ENCODE measurements at places on chromosomes 11 and 22.

DNA sequence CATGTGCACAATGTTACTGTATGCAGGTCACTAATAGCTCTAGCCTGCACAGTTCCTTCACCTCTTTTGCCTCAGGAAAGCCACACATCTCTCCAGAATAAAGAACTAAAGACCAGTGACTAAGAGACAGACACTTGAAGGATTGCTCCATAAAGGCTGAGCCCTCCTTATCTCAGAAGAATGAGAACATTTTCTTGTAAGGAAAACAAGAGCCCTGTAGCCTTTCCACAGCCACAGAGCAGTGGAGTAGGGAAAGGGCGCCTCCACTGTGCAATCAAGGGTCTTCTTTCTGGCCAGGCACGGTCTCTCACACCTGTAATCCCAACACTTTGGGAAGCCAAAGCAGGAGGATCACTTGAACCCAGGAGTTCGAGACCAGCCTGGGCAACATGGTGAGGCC lies 202.6 kb upstream of the TMEM45B start:
- DNase-seq = no peak

DNA sequence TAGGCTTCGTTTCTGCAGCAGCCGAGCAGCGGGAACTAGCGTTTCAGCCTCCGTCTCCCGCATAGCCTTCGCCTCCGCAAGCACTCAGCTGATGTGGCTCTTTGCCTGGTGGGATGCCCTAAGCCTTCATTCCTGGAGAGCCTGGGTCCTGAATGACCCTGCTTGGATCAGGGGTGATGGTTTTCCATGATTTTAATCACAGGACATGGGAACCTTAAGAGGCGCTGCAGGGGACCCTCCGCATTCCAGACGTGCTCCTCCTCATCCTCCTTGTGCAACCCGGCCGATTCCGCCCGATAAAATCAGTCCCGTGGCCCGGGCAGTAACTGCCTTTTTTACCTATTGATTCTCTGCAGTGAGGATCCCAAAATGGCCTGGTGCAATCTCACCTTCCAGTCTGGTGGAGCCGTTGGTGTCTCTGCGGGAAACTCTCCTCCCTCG lies 8.2 kb downstream of the C11orf21 start:
- no peak for DNase-seq

DNA sequence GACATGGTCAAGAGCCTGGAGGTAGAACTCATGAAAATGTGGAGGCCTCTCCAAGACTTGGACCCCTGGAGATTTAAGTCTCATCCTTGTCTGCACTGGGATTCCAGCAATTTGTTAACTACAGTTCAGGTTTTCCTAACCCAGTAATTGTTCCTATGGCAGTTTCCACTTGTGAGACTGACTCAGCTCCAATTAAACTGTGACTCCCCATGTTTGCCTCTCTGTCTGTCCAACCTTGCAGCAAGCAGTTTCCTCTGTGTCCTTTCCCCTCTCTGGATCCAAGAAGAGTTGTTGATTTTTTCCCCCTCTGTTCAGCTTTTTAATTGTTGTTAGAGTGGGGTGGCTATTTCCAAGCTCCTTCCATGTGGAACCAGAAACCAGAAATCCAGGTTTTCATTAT lies 16.2 kb upstream of the ARHGAP20 start:
- DNase-seq = no peak

GRCh38 chr11:32830413-32830738 lies 649 bp downstream of the PRRG4 start:
- no peak for DNase-seq

DNA sequence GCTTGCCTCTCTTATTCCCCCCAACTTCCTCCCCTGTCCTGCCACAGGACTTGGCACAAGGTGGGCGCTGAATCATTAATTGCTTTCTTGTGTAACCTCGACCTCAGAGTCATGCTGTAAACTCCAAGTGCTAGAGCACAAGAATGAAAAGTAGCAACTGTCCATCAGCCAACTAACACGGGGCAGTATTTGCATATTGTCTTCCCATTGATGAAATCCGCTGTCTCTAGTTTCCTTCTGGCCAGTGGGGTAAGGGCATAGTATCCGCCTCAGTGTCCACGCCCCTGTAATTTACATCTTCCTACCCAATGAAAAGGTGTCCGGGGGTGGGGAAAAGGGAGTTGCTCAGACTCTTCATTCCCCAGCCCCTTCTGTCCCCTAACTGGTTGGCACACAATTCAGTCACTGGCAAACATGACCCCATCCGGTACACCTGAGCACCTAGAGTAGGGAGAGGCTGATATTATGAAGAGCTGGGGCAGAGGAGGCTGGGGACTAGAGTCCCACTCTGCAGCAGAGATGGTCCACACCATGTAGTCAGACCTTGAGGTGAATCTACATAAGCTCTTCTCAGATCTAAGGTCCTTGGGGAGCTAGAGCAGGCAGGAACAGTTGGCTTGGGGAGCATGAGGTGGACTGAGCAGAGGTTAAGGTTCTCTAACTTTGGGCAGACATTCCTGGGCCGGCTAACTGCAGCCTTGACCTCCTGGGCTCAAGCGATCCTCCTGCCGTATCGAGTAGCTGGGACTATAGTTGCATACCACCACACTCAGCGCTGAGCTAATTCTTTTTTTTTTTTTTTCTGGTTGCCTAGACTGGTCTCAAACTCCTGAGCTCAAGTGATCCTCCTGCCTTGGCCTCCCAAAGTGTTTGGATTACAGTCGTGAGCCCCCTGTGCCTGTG lies 6.8 kb upstream of the GGA1 start:
- DNase-seq = no peak

GRCh38 chr11:13094930-13095687 lies 86.0 kb downstream of the RASSF10 start:
- DNase-seq = no peak

- no peak for DNase-seq
These were observed 98.0 kb downstream of the PIWIL4 start for GRCh38 chr11:94665116-94665659.

- no peak for DNase-seq
These were observed 40.5 kb downstream of the IL18BP start for GRCh38 chr11:72039031-72039855.

GRCh38 chr11:27196203-27196897 lies 155.7 kb downstream of the BBOX1 start:
- DNase-seq = no peak

DNA sequence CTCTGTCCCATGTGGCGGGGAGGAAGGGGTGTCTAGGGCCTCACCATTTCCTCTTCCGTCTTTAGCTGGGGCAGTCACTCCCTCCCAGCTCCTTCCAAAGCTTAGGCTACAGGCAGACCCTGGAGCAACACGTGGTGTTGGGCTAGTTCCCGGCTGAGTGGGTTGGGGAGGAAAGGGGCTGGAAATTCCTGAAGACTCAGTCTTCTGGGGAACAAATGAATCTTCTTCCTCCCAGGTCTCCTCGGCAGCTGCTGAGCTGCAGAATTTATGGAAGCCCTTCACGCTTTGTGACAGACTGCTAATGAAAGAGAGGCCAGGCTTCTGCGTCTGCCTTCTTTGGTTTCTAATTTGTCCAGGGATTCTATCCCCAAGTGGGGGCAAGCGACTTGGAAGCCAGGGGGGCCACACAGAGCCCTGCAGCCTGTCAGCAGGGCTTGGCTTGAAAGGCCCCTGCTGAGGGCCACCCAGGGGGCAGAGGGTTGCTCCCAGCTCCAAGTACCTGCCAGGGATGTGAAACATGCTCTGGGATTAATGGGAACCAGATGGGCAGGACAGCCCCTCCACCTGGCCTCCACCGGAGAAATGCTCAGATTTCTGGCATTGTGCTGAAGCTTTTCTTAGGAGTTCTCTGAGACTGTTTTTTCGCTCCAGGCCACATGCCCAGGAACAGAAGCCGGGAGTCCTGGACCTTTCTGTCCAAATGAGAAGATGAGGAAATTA lies 123.1 kb downstream of the PKNOX2 start:
- no peak for DNase-seq

DNA sequence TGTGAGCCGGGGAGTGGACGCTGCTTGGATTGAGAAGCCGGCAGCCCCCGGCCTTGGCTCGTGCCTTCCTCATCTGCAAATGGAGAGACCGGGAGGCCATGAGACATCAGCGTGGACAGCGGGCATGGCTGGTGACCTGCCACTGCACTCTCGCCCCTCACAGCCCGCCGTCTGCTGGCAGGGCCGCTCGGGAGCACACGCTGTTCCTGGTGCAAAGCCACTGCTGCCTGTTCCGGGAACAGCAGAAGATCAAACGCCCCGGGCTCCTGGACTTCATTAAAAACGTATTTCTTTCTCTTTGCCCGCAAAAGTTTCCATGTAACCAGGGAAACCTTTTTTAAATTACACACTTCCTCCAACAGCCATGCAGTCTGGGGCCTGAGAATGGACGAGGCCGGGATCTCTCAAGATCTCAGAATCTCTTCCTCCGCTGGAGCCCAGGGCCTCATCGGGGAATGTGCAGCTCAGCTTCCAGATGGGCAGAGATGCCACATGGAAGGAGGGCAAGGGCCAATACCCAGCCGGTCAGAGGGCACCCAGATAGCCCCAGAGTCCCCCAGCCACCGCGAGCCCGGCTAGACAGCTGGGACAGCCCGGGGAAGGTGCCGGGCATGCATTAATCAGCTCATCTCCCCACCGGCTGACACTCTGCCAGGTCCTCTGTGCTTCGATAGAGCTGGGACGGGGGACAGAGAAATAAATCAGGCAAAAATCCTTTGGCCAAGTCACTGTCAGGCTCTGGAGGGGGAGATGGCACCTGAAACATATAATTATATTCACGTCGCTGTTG lies 62.8 kb upstream of the PRR5 start:
- no peak for DNase-seq

DNA sequence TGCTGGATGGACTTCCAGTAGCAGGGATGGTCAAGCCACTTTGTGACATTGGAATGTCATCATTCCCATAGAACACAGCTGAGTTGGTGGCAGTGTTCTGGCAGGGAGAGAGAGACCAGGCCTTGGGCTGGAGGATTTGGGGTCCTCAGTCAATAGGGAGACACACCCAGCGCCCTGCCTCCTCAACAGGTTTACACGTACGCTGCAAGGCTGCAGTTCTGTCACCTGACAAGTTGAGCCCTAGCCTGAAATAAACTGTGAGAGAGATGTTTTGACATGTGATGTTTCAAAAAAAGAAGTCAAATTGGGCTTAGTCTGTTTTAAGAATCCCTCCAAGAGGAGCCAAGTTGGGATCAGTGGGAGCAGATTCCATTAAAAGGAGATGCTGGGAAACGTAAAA lies 42.9 kb upstream of the CRYBB3 start:
- no peak for DNase-seq

DNA sequence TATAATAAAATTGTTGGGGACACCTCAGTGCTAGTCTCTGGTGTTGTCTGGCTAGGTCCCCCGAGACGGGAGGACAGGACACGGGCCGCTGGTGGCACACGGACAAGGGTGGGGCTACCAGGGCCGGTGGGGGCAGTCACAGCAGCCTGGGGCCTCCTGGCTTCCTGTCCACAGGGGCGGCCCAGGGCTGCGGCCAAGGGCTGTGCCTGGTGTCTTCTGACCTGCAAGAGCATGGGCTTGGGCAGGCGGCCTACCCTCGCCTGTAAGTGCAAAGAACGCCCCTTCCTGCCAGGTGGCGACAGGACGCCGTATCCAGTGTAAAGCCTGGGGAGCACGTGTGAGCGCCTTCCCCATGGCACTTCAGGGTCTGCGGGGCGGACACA lies 3.6 kb downstream of the LRFN4 start:
- no peak for DNase-seq

GRCh38 chr22:44586999-44587736 lies 89.1 kb upstream of the RTL6 start:
- no peak for DNase-seq

DNA sequence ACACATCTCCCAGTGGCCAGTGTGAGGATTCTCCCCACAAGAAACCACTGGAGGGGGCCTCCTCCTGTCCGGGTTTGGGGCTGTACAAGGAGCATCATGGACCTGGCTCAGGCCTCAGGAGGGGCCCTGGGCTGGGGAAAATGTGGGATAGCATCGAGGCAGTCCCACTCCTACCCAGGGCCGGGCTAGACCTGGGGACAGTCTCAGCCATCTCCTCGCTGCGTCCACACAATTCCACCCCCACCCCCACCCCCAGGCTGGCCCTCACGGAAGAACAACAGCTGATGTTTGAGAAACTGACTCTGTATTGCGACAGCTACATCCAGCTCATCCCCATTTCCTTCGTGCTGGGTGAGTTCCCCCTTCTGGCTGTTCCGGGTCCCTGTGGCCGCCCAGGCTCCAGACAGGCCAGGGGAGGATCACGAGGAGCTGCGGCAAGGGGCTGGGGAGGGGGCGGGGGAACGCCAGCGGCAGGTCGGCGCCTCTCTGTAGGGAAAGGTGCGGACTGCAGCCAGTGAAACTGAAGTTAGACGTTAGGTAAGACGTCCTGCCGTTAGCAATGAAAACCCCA lies 4.8 kb downstream of the BEST1 start:
- no peak for DNase-seq

GRCh38 chr11:128521682-128522054 lies 65.7 kb downstream of the ETS1 start:
- DNase-seq = no peak

GRCh38 chr11:2793701-2794045 lies 91.9 kb downstream of the CDKN1C start:
- DNase-seq = no peak

- DNase-seq = no peak
These were observed 1.1 kb downstream of the CAVIN3 start for GRCh38 chr11:6319001-6319703.

DNA sequence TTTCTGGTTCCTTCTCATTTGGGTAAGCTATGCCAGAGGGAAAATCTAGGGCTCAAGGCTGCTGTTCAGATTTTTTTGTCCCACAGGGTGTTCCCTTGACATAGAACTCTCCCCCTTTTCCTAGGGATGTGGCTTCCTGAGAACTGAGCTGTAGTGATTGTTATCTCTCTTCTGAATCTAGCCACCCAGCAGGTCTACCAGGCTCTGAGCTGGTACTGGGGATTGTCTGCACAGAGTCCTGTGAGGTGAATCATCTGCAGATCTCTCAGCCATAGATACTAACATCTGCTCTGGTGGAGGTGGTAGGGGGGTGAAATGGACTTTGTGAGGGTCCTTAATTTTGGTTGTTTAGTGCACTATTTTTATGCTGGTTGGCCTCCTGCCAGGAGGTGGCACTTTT lies 167.3 kb upstream of the PGR start:
- no peak for DNase-seq

- no peak for DNase-seq
These were observed 24.9 kb downstream of the USH1C start for GRCh38 chr11:17519061-17519885.

- DNase-seq = no peak
These were observed 44.9 kb downstream of the MACROD1 start for GRCh38 chr11:64120951-64121569.
